Esophagus mucosa (tissue), 1 donor: ENCODE measurements at places on chromosomes 5 and 9. TPM values are rescaled to one million over a fixed set of nuclear protein-coding genes. Genes with fewer than 3 reads are reported as not detected.

SPINK4 gene
- total RNA-seq: not detected

GRIA1 gene
- total RNA-seq: not detected

TXN gene
- total RNA-seq: 647 TPM

OSMR gene
- total RNA-seq: 23.1 TPM

AUH gene
- 10.4 TPM for total RNA-seq

QRFP gene
- total RNA-seq: not detected

BHMT2 gene
- 0.72 TPM for total RNA-seq

SLC6A7 gene
- not detected for total RNA-seq

MRPS27 gene
- total RNA-seq: 63.2 TPM

CCDC183 gene
- total RNA-seq: not detected

FBP1 gene
- total RNA-seq: 1.2 TPM

INSYN2B gene
- not detected for total RNA-seq

ANKDD1B gene
- 0.28 TPM for total RNA-seq

DMRTA1 gene
- total RNA-seq: 1.8 TPM

ZBTB34 gene
- 2.5 TPM for total RNA-seq

SOWAHA gene
- total RNA-seq: 0.04 TPM

SLC25A2 gene
- 0.24 TPM for total RNA-seq

ROPN1L gene
- not detected for total RNA-seq

SURF4 gene
- total RNA-seq: 87.2 TPM

WNT8A gene
- total RNA-seq: not detected

LCN2 gene
- total RNA-seq: 525 TPM

IER5L gene
- 8.1 TPM for total RNA-seq

ARL14EPL gene
- total RNA-seq: not detected

NR5A1 gene
- total RNA-seq: not detected

ZBTB43 gene
- total RNA-seq: 12.8 TPM

OTULINL gene
- total RNA-seq: 0.88 TPM

FYB1 gene
- total RNA-seq: 64.7 TPM

CKMT2 gene
- 0.96 TPM for total RNA-seq

TMC1 gene
- total RNA-seq: 3.3 TPM

HAVCR2 gene
- 0.88 TPM for total RNA-seq

RLN2 gene
- total RNA-seq: not detected

IGFBPL1 gene
- total RNA-seq: not detected

CA9 gene
- total RNA-seq: 1.6 TPM

ZNF782 gene
- 1.5 TPM for total RNA-seq

FCN1 gene
- total RNA-seq: 0.12 TPM

SPATA6L gene
- total RNA-seq: 3.1 TPM
